ENCODE measurements at places on chromosomes 6 and 20. TPM values are rescaled to one million over a fixed set of nuclear protein-coding genes. Genes with fewer than 3 reads are reported as not detected.
A peak's percentile ranks its signal among the peaks of the same experiment; 100 is the strongest.

DNA sequence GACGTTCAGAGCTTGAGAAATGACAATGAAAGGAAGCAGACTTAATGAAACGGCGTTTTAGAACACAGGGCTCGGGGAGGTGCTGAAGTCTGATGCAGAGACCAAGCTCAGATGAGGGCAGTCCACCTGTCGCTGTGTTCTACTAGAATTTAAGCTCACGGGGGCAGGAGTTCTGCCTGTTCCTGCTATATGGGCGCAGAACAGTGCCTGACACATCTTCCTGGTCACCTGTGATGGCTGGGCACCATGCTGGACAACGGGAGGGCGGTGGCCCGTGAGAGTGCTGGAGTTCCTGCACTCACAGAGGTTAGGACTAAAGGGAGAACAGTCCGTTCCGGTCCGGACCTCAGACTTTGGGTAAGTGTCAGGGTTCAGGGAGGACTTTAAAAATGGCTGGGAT lies 130.6 kb downstream of the ERMARD start:
- no peak for DNase-seq

Gene GLP1R
- total RNA-seq: 4.8 TPM

Gene NOTCH4
- 4.7 TPM for total RNA-seq

- DNase-seq: peak; percentile 70
These were observed 353 bp downstream of the TRAM2 start for GRCh38 chr6:52576392-52577021.

Gene CST2
- not detected for total RNA-seq

Gene SLC2A10
- total RNA-seq: 24.9 TPM

GRCh38 chr6:43707269-43707668 lies 19.7 kb upstream of the MRPS18A start:
- DNase-seq: no peak

Gene IL17F
- total RNA-seq: not detected

Gene SYS1
- total RNA-seq: 42.1 TPM

Gene BPIFA1
- not detected for total RNA-seq

Gene KCNQ5
- total RNA-seq: 0.10 TPM

Gene PTPRK
- 265 TPM for total RNA-seq

DNA sequence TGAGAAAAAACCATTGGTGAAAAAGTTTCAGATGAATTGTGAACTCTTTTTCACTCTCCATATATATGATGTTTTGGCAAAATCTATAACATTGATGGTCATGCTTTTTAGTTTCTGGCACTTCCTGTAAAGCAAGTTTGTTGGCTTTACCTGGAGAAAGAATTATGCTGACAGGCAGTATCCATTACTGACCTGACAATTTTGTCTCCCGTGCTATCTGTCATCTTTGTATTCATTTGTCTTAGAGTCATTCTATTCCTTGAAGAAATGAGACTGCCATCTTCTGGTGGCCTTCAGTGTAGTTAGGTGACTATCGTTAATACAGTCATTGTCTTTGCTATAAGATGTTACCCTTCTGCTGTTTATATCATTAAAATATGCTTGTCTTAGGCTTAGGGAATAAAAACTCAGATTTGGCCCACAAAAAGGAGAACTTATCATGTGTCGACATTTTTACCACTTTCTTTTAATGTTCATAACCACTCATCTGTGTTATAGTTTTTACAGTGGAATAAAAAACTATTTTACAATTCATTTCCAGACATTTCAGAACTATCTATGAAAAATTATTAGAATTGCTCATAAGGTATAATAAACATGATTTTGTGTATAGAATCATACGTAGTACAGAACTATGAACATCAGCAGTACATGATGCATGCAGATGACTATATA lies 707.0 kb downstream of the EPM2A start:
- DNase-seq: peak; percentile 28

Gene CRISP1
- total RNA-seq: not detected

- DNase-seq: no peak
These were observed 31.1 kb downstream of the CDKAL1 start for GRCh38 chr6:20565342-20565741.

GRCh38 chr20:3209257-3209945 lies at the start of gene ITPA:
TSS of gene ITPA (plus strand) at chr20:3209498. CDS start at chr20:3209552, 54 bp downstream.
- DNase-seq: peak; percentile 48

DNA sequence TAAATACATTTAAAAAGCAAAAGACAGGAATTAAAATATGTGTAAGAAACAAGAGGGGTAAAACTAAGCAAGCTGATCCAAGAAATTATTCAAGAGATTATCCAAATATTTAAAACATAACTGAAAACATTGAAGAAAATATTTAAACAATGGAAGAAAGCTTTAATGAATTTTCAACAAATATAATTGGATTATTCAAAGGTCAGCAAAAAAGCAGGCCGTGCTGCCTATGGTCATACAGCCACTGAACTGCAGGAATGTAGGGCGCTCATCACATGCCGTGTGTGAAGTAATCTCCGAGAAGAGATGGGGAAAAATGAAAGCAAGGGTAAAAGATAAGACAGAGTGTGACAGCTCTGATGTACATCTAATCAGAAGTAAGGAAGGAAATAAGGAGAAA lies 1195.4 kb upstream of the EYS start:
- no peak for DNase-seq

GRCh38 chr20:52744441-52744840 lies 227.7 kb upstream of the TSHZ2 start:
- DNase-seq: no peak

DNA sequence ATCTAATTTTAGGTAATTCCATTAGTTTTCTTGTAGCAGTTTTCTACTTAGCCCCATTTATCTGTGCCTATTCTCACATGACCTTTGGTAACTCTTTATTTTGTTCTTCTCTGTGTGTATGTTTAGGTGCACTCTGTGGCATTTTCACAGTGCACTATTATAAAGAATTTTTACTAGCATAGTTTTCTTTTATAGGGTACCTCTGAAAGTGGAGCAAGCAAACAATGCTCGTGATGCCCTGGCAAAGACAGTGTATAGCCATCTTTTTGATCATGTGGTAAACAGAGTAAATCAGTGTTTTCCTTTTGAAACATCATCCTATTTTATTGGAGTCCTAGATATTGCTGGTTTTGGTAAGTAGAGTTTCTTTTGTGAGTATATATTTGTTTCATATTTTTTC lies 107.9 kb downstream of the MYO6 start:
- DNase-seq: no peak

Gene PXDC1
- 15.0 TPM for total RNA-seq

GRCh38 chr20:18504479-18505060 lies 3.2 kb upstream of the SEC23B start:
- DNase-seq: no peak

DNA sequence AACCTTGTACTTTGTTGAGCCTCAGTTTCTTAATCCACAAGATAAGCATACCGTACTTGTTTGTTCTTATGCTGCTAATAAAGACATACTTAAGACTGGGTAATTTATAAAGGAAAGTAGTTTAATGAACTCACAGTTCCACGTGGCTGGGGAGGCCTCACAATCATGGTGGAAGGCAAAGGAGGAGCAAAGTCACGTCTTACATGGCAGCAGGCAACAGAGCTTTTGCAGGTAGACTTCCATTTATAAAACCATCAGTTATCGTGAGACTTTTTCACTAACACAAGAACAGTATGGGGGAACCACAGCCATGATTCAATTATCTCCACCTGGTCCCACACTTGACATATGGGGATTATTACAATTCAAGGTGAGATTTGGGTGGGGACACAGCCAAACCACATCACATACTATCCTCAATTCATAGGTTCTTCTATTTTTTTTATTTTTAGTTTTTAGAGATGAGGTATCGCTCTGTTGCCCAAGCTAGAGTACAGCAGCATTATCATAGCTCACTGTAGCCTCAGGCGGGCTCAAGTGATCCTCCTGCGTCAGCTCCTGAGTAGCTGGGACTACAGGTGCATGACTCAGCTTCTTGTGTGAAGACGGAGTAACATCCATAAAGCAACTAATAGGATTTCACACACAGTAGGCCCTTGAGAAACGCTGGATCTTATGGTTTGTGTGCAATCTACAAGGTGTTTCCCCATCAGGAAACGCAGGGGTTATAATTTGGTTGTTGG lies 76.7 kb upstream of the IYD start:
- DNase-seq: no peak

GRCh38 chr6:151701911-151702562 lies 105.4 kb upstream of the ESR1 start:
- DNase-seq: no peak

Gene COL10A1
- not detected for total RNA-seq

Gene CLDN20
- not detected for total RNA-seq

- DNase-seq: peak; percentile 57
These were observed 4.3 kb downstream of the CALHM4 start for GRCh38 chr6:116557893-116558292.

DNA sequence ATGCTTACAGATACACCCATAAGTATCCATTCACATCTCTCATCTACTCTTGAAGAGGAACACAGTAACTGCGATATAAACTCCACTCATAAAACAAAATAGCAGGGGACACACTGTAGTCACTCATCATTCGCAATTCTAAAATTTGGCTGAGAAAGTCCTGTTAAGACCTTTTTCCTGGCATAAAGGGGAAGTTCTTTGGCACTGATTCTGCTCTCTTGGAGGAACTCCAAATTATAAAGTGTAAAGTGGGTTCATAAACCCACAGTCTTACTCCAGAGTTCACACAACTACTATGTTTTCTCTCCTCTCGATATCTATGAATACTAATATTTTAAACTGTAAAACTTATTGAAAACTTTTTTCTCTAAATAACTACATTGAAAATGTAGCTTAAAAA lies 80.6 kb downstream of the ADGB start:
- no peak for DNase-seq

DNA sequence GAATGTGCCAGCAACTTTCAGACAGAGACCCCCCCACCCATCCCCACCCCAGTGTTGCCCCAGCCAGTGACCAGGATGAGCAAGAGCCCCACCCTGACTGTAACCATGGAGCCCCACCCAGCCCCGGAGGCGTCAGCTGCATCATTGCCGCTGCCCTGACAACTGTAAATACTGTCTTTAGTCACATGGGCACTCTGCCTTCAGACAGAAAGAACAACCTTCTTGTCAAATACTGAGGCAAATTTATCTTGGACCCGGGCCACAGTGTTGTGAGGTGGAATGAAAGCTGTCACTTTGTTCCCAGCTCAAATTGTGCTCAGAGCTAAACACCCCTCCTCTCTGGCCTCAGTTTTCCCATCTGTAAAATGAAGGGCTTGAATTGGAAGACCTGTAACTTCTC lies 23.7 kb downstream of the MOCS3 start:
- DNase-seq: peak; percentile 77

DNA sequence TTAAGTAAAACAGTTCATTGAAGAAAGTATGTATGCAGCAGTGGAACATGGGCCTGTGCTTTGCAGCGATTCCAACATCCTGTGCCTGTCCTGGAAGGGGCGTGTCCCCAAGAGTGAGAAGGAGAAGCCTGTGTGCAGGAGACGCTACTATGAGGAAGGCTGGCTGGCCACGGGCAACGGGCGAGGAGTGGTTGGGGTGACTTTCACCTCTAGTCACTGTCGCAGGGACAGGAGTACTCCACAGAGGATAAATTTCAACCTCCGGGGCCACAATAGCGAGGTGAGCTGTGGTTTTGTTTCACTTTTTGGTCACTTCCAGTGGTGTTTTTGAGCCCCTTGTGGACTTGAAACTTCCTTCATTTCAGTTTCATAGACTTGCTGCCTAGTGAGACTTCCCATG lies 1.7 kb downstream of the TULP4 start:
- DNase-seq: no peak

GRCh38 chr6:119459207-119459974 lies 109.8 kb upstream of the MAN1A1 start:
- DNase-seq: no peak

Gene RNF217
- total RNA-seq: 16.4 TPM

Gene GMPR
- total RNA-seq: 3.9 TPM

GRCh38 chr20:24095756-24096155 lies 107.2 kb upstream of the GGTLC1 start:
- no peak for DNase-seq

GRCh38 chr6:112432853-112433252 lies 85.7 kb downstream of the RFPL4B start:
- DNase-seq: no peak

- DNase-seq: peak; percentile 75
These were observed 92.1 kb downstream of the TASP1 start for GRCh38 chr20:13546497-13547131.

GRCh38 chr6:120938876-120939472 lies 395.3 kb downstream of the TBC1D32 start:
- DNase-seq: no peak

GRCh38 chr20:36642136-36642535 lies 3.9 kb downstream of the SLA2 start:
- no peak for DNase-seq

- no peak for DNase-seq
These were observed 440.0 kb downstream of the HAO1 start for GRCh38 chr20:7500231-7500663.

DNA sequence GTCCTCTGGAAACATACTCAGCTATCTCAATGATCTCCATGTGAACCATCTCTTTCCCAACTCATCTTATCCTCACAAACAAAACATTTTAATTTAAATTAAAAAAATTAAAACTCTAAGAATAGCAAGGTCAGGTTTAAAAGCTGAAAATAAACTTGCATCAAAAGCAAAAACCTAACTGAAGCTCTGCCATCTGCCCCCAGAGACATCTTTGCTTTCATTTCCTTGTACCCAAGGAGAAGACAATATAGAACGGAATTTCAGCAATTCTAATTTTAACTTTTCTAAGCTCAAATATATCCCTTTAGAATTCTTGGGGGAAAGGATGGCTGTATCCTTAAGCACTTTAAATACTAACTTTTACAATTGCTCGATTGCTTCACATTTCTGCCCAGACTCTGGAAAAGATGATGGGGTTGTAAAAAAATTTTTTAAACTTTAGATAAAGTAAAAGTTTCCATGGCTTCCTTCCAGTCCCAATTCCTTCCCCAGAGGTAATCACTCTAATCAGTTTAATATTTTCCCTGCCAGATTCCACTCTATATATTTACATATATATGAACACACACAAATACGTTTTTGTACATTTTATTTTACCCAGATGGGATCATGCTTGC lies 69.2 kb upstream of the SMIM29 start:
- no peak for DNase-seq

DNA sequence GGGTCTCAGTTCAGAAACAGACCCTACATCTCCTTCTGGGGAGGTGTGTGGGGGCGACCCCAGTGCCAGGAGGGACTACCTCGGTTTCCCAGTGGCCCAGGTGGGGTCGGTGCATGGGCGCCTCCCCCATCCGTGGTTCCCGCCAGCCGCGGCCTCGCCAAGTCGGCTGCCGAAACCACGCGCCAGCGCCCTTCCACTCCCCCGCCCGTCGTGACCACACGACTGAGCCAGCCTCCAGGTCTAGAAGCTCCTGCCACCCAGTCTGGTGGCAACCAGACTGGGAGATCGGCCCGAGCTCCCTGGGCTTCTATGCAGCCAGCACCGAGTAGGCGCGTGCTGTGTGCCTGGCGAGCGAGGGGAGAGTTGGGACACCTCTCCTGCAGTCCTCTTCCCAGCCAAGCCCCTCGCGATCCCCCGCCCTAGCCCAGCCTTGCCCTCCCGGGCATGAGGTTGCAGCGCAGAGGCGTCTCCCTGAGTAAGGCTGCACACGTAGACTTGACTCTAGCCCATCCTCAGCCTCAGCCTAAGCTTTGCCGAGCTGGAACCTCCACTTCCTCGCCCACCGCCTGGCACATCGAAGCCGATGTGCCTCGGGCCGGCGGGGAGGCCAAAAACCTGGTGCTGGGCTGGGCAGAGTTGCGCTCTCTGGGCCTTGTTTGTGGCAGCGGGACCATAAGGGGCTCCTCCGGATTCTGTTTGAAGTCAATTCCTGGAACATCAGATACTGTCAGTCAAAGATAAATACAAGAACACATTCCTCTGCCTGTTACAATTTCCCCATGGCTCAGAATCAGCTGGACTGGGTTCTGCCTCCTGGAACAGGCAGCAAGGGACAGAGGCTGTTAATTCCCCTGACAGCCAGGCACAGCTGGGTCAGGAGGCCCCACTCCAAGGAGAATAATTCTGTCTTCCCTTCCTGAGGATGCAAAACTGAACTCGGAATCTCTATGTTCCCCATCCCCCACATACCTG lies 1.5 kb upstream of the CPNE5 start:
- no peak for DNase-seq

Data from Calu3 (cell line).